ENCODE measurements at places on chromosomes 2 and 18.

- DNase-seq, result no peak
Measured at GRCh38 chr18:43192408-43192807, 76.9 kb upstream of the RIT2 start.

- no peak for DNase-seq
Measured at GRCh38 chr18:44599412-44599811, 81.3 kb upstream of the SETBP1 start.

GRCh38 chr2:134975281-134976009 is 56.8 kb downstream of the CCNT2 start:
- no peak for DNase-seq

GRCh38 chr2:239299218-239299939 is 101.4 kb downstream of the HDAC4 start:
- peak; percentile 71 for DNase-seq

DNA sequence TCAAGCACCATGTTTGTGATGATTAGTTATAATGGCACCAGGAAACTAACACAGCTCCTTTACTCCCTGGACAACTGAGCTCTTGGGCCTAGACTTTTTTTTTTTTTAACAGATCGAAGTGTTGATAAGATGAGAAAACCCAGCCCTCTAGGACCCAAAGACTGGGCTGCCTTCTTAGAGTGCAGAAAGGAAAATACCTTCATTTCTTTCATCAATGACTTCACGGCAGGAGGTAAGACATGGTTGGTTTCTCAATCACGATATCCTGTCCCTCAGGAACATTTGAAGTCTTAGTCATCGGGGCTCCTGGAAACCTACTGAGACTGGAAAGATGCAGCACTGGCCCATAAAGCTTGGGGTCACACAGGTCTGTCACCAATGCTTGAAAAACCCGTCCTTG is 84.7 kb downstream of the TNFRSF11A start:
- no peak for DNase-seq

DNA sequence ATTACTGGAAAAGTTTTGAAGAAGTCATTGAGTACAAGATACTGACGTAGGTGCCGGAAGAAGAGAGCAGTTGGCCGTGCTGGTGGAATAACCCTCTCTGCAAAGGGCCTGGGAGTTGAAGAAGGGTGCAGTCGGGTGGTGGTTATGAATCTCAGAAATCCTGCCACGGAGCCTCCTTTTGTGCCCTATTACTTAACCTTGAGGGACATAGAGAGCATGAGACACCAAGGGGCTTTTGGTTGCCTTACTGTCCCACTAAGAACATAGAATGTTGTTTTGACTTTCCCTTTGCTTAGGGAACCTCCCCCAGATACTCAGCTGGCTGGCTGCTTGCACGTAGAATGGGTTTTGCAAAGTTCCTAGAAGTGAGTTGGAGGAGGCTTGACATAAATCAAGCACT is 1.3 kb upstream of the CD28 start:
- no peak for DNase-seq

DNA sequence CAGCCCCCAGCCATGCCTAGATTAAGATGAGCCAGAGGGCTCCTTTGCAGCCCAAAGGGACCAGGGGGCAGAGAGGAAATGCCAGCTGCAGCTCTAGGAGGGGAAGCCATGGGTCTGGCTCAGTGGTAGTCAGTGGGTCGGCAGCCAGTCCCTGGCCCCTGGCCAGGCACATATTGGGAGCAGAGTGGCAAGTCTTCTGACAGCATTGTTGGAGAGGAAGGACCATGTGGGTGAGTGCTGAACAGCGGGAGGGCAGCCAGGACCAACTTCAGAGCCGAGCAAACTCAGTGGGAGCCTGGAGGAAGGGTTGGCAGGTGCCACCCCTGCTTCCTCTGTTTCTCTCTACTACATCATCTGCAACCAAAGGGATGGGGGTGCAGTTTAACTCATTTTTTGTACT is 140.5 kb upstream of the PELI1 start:
- DNase-seq, result no peak

- DNase-seq, result peak; percentile 66
Measured at GRCh38 chr2:133421516-133422324, 146.5 kb downstream of the NCKAP5 start.

- peak; percentile 21 for DNase-seq
Measured at GRCh38 chr2:12155303-12156051, 409.0 kb downstream of the LPIN1 start.

DNA sequence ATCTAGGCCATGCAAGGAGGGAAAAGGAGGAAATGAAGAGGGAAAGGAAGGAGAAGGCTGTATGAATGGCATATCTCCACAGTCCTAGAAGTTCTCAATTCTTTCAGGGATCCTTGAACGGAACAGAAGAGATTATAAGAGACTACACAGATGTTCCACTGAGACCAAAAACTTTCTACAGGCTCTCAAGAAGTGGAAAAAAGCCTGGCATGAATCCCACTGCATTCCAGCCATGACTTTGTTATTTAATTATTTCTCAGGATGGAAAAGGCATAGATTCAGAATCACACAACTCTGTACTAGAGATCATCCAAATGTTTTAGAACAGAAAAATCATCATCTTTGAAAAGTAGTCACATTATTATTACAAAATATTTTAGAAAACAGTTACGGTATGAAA is 131.7 kb upstream of the CDH20 start:
- no peak for DNase-seq

GRCh38 chr2:190599546-190600220 is 49.2 kb upstream of the NAB1 start:
- no peak for DNase-seq

- no peak for DNase-seq
Measured at GRCh38 chr2:85853499-85854165, 35.2 kb downstream of the ST3GAL5 start.

Measured in mucosa of descending colon (tissue), 3 donors.